ENCODE measurements at places on chromosomes 12 and 14.

DNA sequence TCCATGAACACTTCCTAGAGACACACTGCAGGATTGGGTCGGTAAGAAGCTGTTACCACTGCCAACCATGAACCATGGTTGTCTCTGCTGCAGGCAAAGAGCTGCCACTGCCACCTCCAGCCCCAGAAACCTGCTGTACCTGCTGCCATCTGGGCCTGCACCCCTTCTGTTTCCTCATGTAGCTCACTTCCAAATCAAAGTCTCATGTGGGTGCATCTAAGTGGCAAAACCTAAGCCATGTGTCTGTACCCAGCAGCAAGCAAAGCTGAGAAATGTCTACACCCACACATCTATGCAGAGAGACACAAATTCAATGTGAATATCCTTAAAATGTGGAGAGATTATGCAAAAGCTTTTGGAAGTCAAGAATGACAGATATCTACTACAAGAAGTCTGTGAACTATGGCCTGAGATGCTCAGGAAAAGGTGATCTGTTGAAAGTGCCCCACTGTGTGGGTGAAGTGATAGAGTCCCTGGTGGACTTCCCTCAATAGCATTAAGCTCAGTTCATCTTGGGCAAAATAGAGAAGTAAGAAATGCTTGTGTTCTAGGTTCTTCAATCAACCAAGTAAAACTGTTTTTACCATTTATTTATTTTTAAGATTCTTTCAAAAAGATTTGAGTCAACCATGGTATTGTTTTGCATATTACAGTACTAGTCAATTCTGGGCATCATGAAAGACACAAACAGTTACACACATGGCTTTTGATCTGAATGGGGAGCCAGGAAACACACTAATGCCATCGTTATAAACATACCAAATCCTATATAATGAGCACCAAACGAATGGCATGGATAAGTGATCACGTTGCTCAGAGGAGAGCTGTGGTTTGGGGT is 64.4 kb downstream of the FOS start:
- DNase-seq = no peak

- no peak for DNase-seq
Observed at GRCh38 chr14:85391892-85392291, 138.1 kb upstream of the FLRT2 start.

GRCh38 chr12:102439426-102440405 is 40.6 kb downstream of the IGF1 start:
- DNase-seq = no peak

- no peak for DNase-seq
Observed at GRCh38 chr12:121968876-121969275, 50.5 kb downstream of the CFAP251 start.

GRCh38 chr14:30826070-30826469 is 48.3 kb upstream of the COCH start:
- no peak for DNase-seq

DNA sequence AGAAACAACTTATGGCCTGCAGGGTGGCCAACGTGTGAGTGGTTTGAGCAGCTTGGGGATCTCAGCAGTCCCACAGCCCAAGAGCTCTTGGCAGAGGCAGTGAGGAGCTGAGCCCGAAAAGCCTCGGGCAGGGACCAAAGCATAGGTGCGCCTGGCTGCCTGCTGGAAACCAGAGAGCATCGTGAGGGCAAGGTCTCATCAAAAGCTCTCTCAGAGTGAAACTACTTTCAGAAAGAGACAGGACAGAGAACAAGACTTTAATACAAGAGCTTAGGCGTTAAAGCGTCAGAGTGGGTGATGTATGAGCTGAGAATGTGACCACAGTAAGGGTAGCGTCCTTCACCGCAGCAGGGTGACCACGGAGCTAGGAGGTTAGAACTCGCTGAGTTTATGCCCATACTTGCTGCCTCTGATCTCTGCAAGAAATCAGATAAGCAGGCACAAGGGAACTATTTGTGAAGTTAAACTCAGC is 30.8 kb downstream of the LGMN start:
- DNase-seq = no peak

DNA sequence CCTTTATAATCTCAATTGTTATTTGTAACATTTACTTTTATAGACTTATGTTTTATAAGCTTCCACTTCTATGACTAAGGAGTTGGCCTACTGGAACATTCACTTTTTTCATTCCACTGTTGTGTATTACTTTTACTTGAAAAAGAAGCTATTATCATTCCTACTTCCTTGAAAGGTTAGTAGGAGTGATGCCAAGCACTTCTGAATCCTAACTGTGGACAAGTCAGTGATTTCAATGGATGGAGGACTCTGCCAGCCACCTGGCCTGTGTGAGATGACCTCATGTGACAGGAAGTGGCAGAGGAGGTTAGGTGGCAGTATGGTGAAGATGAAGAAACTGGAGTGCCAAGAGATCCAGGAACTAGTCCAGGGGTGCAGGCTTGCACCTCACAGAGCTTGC is 46.0 kb downstream of the TECPR2 start:
- no peak for DNase-seq

- no peak for DNase-seq
Observed at GRCh38 chr12:50862316-50862715, 19.6 kb downstream of the TMPRSS12 start.

DNA sequence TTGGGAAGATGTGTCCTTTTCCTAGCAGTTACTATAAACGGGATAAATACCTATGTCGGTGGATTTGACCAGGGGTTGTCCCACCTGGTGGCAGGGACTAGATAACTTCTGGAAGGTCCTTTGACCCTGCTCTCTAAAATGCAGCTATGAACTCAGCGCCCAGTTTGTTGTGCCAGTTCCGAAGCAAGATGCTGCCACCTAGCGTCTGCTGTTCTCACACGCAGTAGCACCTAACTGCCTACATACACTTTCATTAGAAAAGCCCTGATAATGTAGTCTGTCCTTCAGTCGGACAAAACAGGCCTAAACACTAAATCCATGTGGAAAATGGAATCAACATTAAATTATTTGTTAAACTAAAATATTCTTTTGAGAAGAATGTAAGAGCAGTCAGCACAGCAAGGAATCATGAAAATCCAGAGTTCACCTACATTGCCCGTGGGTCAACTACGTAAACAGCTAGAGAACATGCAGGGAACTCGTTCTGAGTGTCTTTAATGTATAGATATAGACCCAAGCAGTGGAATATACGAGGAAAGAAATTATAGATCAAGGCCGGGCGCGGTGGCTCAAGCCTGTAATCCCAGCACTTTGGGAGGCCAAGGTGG is 51.1 kb upstream of the CRACR2A start:
- peak; percentile 58 for DNase-seq

GRCh38 chr14:70881549-70882177 is 25.6 kb upstream of the PCNX1 start:
- no peak for DNase-seq

GRCh38 chr12:122067548-122067947 is 11.0 kb upstream of the MLXIP start:
- DNase-seq = no peak
